ENCODE measurements at places on chromosomes 2 and 18.

GRCh38 chr18:9547782-9548181 lies 66.6 kb downstream of the PPP4R1 start:
- no peak for DNase-seq

- DNase-seq, result no peak
Measured at GRCh38 chr2:32937602-32938448, 8.9 kb upstream of the LTBP1 start.

DNA sequence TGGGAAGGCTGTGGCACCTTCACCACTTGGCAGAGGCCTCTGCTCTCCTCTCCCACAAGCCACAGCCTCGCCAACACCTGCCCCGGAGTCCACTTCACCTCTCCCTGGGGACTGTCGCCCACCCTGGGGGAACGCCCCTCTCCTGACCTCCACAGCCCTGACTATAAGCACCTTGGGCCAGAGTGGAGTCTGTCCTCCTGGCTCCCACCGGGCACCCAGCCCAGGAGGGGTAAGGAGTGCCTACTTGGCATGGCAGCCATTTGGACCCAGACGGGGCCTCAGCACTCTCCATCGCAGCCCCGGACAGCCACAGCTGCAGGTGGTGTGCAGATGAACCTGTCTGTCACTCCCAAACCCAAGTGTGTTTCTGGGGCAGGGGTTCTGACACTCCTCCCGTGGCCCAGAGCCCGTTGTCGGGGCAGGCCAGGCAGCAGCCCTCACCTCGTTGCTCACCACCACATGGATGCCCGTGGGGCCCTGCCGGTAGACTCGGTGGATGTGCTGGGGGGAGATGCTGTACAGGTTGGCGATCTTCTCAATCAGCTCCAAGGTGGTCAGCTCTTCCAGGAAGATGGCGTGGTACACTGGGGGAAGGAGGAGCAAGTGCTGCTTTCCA lies 53.5 kb downstream of the TFCP2L1 start:
- DNase-seq, result no peak

DNA sequence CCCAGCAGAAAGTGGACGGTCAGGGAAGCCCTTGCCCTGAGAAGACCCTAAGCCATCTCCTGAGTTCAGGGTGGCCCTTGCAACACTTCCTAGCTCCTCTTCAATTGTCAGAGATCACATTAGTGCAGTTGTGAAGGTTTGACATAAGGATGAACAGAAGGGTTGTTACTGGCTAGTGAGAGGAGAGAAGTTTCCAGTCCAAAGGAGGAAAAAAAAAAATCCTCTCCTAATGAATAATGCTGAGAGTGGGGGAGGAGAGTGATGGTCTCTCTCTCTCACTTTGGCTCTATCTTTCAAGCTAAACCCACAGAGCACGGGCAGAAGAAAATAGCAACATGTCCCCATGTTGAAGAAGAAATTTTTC lies 819.9 kb downstream of the BCL11A start:
- no peak for DNase-seq

- DNase-seq, result no peak
Measured at GRCh38 chr2:107414376-107414775, 412.3 kb upstream of the RGPD4 start.

- no peak for DNase-seq
Measured at GRCh38 chr2:17059458-17059857, 393.8 kb upstream of the CYRIA start.
